ENCODE measurements at places on chromosomes 1 and 21. TPM values are rescaled to one million over a fixed set of nuclear protein-coding genes. Genes with fewer than 3 reads are reported as not detected.

DNA sequence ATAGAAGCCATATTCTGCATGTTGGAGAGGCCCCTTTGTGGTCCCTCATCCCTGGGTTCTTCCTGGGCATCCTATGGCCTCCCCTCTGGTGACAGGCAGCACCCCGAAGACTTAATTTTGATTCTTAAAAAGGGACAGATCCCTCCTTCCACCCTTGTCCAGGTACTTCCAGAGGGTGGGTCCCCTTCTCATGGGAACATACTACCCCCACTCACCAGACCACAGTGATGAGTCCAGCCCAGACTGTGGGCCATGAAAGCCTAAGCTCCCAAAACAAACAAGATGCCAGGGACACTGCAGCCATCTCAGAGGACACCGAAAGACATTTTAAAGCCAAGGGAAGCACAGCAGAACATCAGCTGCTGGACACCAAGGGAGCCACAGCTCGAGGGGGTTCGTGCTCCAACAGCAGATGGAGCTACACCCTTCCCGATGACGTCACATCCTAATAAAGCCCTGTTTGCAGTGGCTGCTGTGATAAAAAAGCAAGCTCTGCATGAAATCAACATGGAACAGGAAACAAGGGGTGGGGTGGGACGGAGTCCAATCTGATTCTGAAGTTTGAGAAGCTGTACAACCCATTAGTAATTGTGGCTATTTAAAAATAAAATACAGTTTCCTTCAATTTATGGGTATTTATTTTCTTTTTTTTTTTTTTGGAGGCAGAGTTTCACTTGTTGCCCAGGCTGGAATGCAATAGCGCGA, 32.4 kb downstream of the GNB1 start:
- peak; percentile 89 for DNase-seq

DNA sequence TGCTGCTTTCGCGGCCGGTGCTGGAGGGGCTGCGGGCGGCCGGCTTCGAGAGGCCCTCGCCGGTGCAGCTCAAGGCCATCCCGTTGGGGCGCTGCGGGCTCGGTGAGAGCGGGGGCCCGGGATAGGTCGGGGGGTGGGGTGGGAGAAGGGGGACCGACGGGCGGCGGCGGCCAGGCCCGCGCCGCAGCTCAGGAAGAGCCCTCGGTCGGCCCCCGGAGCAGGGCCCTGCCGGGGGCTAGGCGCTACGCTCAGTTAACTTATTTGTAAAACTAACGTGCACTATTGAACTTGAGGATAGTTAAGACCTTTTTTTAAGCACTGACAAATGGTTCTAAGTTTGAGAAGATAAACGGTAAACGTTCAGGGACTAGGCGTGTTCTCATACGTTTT, 418 bp downstream of the DDX20 start:
- DNase-seq, result no peak

The CCDC27 gene
- not detected for polyA plus RNA-seq

The THEM5 gene
- polyA plus RNA-seq, result not detected

DNA sequence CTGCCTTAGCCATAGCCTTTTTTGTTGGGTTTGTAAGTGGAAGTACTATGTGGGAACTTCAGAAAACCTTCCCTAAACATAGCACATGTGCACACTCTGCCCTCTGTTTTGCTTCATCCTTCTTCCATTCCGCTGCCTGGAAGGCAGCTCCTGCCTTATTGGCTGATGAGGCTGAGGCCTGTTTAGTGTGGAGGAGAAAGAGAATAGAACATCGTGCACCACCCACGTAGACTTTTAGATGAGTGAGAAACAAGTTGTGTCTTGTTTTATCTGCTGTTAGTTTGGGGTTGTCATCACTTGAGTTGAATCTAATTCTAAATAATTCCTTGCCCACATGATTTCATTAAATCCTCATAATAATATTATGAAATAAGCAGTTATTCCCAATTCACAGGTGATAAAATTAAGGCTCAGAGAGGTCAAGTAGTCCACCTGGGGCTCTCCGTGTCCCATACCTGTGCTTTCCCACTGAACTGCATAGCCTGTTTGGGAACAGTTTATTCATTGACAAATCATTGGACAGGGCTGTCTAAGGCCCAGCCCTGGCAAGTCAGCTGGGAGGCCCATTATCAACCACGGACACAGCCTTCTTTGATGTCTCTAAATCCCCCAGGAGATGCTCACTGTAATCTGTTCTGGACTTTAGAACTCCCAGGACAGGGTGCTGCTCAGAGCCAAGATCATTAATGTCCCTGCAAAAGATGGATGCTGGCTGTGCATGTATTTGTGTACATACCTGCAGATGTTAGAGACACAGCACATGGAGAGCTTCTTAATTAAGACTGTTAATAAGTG, 93.0 kb downstream of the ABCA4 start:
- no peak for DNase-seq

GRCh38 chr1:35680271-35680670, 38.4 kb downstream of the C1orf216 start:
- DNase-seq, result no peak

The CLDN14 gene
- not detected for polyA plus RNA-seq

The SMIM1 gene
- 5.9 TPM for polyA plus RNA-seq

Measured in SK-N-SH (cell line).